AG20443 (cell line): ENCODE measurements at places on chromosomes 3 and 15.
A peak's percentile ranks its signal among the peaks of the same experiment; 100 is the strongest.

GRCh38 chr15:39998511-39999077 lies 40.4 kb downstream of the SRP14 start:
- DNase-seq: no peak

DNA sequence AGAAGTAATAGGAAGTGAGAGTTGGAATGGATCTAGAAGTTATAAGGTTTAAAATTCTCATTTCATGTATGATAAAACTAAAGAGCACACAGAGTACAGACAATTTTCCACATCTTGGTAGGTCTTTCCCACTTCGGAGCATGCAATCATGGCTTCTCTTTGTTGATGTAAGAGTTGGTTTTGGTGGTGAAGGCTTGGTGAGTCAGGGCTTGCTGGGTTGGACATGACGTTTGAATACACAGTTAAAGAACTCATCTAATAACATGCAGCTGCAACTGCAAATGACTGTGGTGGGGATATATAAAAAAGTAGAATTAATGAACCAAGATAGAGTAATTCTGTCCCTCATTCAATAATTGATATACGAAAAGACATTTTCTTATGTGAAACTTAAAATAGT lies 39.5 kb upstream of the GRM7 start:
- DNase-seq: no peak

- no peak for DNase-seq
These were observed 177.0 kb upstream of the NECTIN3 start for GRCh38 chr3:110894574-110894973.

GRCh38 chr3:63325386-63325785 lies 47.3 kb downstream of the SYNPR start:
- no peak for DNase-seq

GRCh38 chr3:195099951-195100785 lies 170.8 kb downstream of the XXYLT1 start:
- DNase-seq: no peak

GRCh38 chr3:50258979-50259378 lies 10.0 kb upstream of the SEMA3B start:
- no peak for DNase-seq

- DNase-seq: no peak
These were observed 79.8 kb upstream of the GRM7 start for GRCh38 chr3:6781092-6781491.

DNA sequence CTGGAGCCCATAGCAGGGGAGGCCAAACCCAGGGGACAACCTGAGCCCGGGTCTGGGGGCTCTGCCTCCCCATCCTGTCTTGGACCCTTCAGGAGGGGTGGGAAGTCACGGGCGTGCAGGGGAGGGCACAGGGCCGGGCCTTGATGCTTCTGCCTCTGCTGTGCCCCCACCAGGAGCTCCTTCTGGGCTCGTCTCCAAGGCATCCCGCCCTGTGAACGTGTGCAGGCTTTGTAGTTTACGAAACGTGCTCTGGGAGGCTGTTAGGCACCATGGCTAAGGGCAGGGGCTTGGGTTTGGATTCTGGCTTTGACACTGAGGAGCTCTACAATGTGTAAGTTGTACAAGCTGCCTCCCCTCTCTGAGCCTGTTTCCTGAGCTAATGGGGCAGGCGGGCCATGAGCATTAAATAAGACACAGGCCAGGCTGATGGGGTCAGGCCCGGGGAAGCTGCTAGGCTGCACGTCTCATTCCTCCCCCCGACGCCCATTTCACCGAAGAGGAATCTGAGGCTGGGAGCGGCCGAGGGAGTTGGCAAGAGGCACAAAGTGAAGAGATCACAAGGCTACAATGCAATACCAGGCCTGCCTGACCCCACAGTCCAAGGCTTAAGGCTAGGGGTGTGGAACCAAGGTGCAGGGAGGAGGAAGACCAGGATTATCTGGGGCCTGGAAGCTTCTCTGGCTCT lies 19.6 kb downstream of the PLXND1 start:
- peak; percentile 81 for DNase-seq

DNA sequence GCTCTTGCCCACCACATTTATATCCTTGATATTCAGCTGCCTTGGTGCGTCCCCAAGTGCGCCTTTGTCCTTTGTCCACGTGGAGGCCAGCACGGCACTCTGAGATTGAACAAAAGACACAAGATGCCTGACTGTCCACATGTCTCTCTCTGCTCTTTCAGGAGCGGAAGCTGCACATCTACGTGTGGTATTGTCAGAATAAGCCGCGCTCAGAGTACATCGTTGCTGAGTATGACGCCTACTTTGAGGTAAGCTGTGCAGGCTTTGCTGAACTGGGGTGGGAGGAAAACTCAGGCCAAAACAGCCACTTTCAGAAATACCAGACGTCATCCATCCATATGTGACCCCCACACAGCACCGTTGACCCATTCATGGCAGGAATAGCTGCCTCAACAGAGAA lies 72.0 kb upstream of the UMPS start:
- DNase-seq: no peak

- no peak for DNase-seq
These were observed 1.0 kb upstream of the DLL4 start for GRCh38 chr15:40927873-40928806.

DNA sequence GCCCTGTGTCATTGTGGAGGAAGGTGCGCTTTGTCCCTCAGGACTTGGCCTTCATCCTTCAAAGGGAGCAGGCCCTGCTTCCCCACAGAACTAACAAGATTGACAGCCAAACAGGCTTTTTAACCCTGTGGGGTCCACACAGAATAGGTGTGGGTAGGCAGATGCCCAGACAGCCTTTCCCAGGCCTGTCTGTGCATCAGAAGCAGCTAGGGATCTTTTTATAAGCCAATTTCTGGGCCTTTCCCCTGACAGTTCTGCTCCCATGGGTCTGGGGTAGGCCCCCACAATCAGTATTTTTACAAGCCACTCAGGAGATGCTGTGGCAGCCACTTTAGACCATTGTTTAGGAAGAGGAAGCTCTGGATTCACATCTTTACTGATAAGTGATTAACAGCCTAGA lies 69.2 kb downstream of the MRPL46 start:
- no peak for DNase-seq

GRCh38 chr3:46955801-46956259 lies 20.7 kb downstream of the CCDC12 start:
- DNase-seq: no peak

- no peak for DNase-seq
These were observed 77.6 kb downstream of the CLDN11 start for GRCh38 chr3:170496026-170496867.

DNA sequence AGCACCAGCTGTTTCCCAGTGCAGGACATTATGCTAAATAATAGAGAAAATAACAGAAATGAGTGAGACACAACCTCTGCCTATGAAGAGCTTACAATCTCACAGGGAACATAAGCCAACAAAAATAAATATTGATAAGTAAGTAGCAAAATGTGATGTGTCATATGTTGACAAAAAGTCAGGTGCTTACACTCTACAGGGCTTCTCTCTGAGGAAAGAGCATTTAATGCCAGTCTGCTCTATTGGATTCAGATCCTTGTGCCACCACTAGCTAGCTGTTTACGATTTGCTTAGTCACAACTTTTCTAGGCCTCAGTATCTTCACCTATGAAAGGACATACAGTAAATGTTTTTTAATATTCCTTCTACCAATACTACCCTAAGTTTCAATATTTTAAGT lies 500.9 kb upstream of the NAALADL2 start:
- DNase-seq: no peak

GRCh38 chr3:53726643-53727042 lies 119.6 kb downstream of the CHDH start:
- DNase-seq: no peak

DNA sequence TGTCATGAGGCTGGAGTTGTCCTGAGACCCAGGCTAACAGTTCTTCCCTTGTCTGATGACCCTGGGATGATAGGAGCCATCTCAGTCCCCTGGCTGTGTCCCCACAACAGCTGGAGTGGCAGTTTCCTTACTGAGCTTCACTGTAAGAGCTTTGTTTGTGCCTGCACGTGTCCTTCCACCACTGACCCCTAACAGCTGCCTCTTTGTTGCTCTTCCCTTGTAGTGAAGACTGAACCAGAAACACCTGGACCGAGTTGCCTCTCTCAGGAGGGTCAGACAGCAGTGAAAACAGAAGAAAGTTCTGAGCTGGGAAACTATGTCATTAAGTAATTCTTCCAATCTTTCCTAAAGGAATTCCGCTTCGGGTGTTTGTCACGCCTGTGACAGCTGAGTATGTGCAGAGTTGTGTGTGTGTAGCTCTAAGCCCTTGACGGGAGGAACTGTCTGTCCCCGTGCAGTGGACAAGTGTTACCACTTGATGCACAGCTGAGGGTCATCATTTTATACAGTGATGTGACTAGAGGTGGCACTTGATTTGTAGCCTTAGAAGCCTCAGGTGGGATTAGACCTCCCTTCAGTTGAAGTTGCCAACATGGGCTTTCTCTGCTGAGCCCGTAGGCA lies 25.0 kb downstream of the MAP6D1 start:
- DNase-seq: no peak

- no peak for DNase-seq
These were observed 1.1 kb downstream of the TM6SF1 start for GRCh38 chr15:83108266-83109219.

DNA sequence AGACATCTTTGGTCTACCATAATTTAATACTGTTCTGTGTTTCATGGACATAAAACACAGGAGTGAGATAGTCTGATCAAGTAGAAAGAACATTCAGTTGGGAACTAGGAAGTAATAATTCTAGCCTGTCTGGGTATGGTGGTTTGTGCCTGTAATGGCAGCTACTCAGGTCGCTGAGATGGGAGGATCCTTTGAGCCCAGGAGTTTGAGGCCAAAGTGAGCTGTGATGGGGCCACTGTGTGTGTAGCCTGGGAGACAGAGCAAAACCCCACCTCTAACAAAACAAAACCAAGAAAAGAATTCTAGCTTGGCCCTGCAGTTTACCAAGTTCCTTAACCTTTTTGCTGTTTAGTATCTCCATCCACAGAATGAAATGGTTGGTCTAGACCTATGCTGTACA lies 36.8 kb downstream of the KAT2B start:
- no peak for DNase-seq

DNA sequence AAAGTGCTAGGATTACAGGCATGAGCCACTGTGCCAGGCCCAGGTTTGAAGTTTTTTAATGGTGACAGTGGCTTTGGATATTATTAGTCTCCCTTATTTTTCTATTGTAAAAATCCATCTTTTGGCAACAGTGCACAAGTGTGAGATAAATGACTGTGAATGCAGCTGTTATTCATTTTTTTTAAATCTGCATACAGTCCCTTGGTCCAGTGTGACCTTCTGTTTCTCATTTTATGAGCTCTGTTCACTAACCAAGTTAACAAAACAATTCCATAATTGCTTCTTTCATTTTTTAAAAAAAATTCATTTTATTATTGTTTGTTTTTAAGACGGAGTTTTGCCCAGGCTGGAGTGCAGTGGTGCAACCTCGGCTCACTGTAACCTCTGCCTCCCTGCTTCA lies 381.8 kb downstream of the NAALADL2 start:
- no peak for DNase-seq

DNA sequence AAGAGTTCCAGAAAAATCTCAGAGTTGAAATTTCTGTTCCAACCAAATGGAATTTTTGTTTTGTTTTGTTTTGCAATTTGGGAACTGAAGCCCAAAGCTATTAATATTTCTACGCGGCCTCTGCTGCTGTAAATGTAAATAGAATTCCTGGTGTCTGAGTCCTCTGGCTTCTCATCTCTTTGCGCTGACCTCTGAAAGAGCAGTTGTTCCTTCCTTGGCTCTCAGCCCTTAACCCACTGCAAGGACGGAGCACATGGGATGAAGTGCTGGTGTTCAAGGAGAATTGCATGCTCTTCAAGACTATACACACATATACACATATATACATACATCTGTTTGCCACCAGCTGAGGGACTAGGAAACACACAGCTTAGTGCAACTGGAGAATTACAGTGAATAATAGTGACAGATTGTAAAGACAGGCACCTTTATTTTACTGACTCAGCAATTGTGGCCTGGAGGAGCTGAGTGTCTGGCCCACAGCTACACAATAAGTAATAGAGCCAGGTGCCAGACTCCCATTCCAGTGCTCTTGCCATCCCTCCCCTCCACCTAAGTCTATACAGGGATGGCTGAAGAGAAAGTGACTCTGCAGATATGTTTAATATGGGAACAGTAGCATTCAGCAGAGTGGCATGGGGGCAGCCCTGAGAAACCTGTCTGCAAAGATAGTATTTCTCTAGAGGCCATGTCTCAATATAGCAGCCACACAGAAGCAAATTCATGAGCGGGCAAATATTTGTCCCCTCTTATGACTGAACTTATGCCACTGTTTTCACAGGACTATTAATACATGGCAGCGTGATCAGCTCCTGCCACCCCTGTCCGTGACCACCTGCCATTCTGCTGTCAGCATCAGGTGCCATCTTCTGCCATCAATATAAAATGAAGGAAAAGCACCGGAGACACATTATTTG lies 42.3 kb downstream of the NEK10 start:
- DNase-seq: peak; percentile 87

- no peak for DNase-seq
These were observed 11.7 kb upstream of the CD47 start for GRCh38 chr3:108102420-108103039.

DNA sequence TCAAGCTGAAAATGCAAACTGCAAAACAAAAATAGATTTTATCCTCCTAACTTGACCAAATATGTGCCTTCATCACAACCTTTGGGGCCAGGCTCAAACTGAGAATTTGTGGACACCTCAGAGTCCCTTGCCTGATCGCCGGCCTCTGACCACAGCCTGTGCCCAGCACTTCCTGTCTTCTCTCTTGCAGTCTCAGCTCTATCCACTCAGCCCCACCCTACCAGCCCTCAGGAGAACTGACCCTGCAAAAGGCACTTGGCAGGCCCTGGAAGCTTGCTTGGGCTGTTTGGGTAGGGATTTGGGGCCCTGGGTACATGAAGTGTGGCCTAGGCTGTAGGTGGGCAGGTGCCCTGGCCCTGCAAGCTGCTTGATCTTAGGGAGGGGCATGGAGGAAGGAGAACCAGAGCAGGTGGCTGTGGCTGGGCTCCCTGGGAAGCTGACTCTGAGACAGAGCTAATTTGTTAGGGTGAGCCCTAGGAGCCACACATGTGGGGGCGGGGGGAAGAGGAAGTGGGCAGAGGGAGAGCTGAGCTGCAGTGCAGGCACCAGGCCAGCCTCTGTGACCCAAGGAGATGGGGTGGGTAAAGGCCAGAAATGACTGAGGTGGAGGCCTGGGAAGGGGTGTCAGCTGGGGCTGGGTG lies 8.6 kb downstream of the CLEC3B start:
- no peak for DNase-seq

- DNase-seq: peak; percentile 54
These were observed 469 bp downstream of the MAP6D1 start for GRCh38 chr3:183824761-183825455.

DNA sequence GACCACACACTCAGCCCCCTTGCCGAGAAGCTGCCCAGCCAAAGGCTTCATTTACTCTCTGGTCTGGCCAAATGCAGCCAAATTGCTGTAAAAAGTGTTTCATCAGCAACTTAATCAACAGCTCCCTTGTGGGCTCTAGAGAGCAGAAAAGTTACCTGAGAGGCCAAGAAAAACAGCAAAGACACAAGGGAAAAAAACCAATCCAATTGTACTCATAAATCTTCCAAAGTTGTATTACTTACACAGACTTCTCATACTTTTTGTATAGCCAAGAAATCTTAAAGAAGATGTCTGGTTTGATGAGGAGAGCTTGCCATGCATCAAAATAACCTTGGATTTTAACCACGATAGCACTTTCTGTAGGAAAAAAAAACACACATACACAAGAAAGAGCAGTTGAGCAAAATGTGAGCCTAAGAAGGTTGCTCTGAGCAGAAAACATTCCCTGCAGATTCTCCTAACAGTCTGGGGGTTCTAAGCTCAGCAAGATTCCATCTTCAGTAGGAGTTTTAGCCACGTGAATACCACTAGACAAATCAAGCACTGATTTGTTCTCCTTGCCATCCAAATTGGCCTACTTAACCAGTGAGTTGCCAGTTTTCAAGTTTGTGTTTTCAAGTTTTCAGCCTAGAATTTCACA lies 120.0 kb downstream of the CYP19A1 start:
- no peak for DNase-seq
